ENCODE measurements at places on chromosomes 1 and 21.

GRCh38 chr1:208737922-208738321 lies 493.7 kb upstream of the PLXNA2 start:
- no peak for DNase-seq

DNA sequence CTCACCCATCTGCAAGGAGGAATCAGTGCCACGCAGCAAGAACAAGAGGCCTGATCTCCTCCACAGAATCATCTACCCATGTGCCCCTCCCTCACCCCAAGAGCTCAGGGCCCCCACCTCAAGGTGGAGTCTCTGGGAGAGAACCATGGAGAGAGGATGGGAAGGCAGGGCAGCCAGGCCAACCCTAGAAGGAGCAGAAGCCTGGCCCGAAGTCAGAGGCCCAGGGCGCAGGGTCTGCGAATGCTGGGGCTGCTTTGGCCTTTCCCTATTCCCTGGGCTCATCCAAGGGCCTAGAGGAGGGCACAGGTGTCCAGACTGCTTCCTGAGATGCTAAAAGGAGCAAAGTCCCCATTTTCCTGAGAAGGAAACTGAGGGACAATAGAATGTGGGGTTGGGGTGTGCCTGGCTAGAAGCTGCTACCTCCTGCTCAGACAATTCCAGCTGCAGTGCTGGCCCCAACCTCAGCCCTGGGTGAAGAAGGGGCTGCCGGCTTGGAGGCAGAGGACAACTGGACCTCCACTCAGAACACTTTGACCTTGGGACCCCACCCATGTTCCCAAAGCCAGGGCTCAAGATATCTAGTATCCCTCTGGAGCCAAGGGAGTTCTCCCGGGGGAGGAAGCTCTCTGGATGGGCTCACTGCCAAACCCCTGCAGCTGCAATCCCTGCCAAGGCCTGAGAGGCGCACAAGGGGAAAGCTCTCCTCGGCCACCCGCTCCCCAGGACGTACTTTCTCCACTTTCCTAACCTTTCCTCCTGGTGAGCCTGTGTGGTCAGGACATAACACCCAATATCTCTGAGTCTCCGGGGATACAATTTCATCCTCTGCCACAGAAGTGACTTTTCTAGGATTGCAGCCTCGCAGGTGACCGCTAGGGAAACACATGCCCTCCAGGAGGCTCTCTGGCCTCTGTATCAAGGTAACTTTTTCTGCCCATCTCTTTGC lies 16.6 kb upstream of the LEMD1 start:
- DNase-seq, result no peak

- DNase-seq, result no peak
Observed at GRCh38 chr1:246425139-246425794, 81.8 kb downstream of the SMYD3 start.

- DNase-seq, result no peak
Observed at GRCh38 chr1:241507189-241507863, 12.2 kb downstream of the FH start.

GRCh38 chr21:30447056-30447455 lies 7.0 kb downstream of the KRTAP15-1 start:
- no peak for DNase-seq

DNA sequence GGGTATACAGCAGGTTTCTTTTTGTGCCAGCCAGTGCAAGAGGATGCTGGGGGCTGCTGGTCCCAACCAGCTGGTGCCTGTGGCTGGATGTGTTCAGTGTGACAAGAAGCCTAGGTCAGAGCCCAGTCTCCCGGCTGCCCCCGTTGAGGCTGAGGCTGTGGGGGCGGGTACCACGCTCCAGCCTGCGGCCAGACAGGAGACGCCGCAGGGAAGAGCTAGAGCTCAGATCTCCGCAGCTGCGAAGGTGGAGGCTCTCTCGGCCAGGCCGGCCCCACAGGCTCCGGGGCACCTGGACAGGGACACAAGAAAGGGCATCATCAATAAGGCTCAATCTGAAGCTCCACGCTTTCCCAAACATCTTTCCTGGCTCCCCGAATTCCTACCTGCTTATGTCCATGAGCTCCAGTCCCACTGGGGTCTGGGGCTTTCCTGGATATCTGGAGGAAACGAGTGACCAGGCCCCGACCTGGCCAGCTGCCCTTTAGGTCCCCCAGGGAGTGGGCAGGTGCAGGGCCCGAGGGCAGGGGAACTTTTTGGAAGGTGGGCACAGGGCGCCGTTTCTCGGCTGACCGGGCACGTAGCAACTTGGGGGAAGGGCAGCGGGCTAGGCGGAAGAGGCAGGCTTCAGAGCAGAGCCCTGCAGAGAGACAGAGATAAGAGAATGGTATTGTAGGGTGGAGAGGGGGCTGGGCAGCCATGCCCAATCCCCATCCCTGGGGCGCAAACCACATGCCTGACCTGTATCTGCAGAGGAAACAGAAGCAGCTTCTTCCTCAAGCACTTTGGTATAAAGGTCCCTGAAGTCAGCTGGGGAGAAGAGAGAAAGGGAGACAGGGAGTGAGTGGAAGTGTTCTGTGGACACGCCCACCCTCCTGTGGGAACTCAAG lies 7.4 kb downstream of the ENTREP3 start:
- DNase-seq, result no peak

DNA sequence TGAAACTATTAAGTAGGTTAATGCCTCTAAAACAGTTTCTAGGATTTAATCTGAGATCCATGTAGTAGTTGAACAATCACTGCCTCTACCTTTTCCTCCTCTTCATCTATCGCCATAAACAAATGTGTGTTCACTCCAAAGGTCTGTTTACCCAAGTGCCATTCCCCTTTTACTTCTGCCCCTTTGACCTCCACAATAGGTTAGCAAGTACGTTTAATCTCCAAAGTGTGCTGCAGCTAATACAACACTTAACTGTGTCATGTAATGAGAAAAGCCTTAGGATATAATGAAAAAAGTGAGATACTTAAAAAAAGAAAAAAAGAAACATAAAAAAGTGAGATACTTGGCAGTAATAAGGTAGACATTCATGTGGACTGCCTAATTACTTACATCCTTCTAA lies 28.2 kb downstream of the GPBP1L1 start:
- no peak for DNase-seq

DNA sequence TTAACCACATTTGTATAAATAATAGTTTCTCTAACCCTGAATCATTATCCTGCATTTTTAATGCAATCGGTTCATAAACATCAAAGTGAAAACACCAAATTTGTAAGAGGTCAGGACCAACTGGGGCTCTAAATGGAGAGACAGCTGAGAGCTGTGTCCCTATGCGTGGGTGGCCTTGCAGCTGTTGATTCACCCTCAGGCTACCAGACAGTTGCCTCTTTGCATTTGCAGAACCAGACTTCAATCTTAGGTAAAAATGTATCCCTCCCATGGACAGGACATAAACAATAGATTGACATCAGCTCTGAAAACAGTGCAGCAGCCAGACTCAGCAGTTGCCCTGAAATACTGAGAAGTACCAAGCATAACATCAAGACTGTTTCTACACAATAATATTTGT lies 8.8 kb upstream of the TGFB2 start:
- DNase-seq, result no peak

DNA sequence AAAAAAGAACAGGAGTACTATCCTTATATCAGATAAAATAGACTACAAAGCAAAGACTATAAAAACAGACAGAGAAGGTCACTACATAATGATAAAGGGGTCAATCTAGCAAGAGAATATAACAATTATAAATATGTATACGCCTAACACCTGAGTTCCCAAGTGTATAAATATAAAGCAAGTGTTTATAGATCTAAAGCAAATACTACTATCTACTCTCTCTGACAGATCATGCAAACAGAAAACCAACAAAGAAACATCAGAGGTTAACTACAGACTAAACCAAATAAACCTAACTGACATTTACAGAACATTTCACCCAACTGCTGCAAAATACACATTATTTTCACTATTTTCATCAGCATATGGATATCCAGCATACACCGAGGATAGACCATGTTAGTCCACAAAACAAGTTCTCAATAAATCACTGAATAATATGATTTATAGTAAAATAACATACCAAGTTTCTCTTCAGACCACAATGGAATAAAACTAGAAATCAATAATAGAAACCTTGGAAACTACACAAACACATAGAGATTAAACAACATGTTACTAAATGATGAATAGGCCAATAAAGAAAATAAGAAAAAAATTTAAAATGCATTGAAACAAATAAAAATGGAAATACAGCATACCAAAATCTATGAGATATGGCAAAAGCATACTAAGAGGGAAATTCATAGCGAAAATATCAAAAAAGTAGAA lies 22.7 kb downstream of the UCHL5 start:
- DNase-seq, result no peak

GRCh38 chr1:234309598-234310459 lies 63.4 kb upstream of the COA6 start:
- DNase-seq, result peak; percentile 49

DNA sequence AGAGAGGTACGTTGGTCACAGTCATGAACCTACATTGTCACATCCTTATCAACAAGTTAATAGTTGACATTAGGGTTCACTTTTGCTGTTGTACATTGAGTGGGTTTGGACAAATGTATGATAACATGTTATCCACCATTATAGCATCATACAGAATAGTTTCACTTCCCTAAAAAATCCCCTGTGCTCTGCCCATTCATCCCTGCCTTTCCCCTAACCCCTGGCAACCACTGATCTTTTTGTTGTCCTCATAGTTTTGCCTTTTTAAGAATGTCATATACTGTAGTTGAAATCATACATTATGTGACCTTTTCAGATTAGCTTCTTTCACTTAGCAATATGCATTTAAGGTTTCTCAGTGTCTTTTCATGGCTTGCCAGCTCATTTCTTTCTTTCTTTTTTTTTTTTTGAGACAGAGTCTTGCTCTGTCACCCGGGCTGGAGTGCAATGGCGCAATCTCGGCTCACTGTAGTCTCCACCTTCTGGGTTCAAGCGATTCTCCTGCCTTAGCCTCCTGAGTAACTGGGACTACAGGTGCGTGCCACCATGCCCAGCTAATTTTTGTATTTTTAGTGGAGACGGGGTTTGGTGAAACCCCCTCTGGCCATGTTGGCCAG lies 50.6 kb downstream of the UCK2 start:
- no peak for DNase-seq

DNA sequence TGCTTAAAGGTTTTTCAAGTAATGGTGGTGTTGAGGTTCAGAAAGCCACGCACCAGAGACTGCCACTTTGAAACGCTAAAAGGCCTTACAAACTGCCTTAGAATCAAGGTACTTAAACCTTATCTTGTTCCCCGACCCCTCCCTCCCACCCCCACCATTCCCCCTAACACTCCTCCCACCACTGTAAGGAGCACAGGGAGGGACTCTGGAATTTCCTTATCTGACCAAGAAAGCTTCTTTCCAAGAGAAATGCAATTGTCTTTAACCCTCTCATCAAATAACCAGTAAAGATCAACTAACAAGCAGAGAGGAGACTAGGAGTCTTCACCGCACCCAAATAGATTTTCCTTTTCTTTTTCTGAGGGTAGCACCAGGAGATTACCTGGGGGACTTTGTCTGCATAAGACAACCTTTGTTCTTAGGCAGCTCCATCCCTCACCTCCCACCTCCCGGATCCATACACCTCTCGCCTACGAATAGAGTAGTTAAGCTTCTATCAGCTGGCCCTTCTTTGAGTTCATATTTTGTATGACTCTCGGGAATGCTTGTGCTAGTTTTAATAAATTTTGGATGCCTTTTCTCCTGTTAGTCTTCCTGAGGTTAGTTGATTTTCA lies 137.7 kb upstream of the ADGRL2 start:
- no peak for DNase-seq

DNA sequence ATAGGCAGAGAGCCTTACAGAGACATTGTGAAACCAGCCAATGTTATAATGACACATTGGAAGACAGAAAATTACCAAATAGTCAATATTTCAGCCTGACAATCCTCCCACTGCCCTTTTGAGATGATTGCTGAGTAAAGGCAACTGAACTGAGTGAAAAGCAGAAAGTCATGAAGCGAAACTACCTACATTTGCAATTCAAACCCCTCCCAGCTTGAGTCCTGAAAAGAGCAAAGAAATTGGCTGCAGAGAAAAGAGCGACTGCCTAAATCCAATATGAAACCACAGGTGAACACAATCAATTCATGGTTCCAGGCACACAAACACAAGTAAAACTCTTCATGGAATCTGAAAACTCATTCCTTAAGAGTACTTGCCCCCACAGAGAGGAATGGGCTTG lies 143.4 kb upstream of the CHRM3 start:
- DNase-seq, result no peak

GRCh38 chr1:248901578-248901977 lies 4.5 kb upstream of the PGBD2 start:
- DNase-seq, result no peak

GRCh38 chr21:14572204-14572780 lies 26.2 kb upstream of the SAMSN1 start:
- DNase-seq, result no peak

GRCh38 chr1:112337028-112337531 lies 58.9 kb upstream of the CTTNBP2NL start:
- DNase-seq, result no peak

DNA sequence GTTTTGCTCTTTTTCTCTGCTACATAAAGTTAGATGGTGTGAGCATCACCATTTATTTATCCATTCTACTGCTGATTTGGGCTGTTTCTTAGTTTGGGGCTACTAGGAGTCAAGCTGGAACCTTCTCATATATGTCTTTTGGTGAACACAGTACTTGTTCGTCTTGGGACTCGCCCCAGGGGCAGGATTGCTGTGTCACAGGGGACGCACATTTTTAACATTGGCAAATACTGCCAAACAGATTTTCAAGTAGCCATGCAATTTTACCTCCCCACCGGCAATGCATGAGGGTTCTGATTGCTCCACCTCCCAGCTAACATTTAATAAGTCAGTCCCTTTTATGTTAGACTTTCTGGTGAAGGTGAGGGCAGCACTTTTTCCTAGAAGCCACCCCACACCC lies 7.5 kb upstream of the IFFO2 start:
- DNase-seq, result no peak

DNA sequence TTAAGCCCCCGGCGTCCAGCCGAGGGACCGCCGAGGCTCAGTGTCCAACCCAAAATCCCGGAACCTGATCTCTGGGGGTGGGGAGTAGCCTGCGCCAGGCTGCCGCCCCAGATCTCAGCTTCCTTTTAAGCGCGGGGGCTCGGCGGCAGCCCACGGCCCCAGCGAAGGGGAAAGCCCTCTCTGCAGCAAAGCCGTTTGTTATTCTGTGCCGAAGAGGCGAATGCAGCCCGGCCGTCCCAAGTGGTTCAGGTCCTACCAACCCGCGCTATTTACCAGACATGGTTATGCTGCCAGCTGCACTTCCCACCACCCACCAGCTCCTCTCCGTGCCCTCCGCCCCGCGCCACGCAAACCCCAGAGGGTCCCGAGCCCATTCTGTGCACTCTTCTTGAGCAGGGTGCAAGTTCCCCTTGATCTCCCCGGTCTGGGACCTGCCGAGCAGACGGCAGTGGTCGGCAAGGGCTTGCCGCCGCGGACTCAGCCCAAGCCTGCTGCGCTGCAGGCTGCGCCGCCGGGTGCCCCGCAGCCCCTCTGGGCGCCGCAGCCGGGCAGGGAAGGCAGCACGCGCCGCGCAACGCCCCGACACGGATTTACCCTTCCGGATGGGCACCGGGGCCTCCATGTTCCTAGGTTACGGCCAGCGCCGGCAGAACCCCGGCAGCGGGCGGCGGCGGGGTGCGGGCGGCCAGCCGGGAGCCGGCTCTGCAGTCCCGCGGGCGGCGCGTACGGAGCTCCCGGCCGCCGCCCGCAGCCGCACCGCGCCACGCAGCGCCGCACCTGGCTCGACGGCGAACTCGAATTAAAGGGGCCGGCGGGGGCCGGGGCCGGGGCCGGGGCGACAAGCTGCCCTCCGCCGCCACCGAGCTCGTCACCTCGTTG lies 738 bp upstream of the KCNA2 start:
- DNase-seq, result no peak

- no peak for DNase-seq
Observed at GRCh38 chr21:32200029-32200428, 78.8 kb downstream of the MIS18A start.
